ENCODE measurements at places on chromosomes 1 and 21.

DNA sequence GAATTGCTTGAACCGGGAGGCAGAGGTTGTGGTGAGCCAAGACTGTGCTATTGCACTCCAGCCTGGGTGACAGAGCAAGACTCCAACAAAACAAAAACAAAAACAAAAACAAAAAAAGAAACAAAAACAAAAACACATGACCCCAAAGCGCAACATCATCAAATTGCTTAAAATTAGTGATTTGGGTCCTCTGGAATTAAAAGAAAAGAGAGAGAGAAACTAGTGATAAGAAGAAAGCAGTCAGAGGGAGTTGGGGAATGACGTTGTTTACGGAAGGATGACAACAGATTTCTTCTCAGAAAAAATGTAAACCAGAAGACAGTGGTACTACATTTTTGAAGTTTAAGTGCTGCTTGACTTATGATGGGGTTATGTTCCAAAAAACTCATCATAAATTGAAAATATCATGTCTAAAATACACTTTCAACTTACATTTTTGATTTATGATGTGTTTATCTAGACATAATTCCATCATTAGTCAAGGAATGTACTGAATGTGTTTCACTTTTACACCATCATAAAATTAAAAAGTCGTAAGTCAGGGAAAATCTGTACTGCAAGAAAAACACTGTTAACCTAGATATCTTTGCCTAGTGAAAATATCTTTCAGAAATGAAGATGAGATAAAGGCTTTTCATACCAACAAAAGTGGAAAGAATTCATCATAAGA is 88.0 kb downstream of the MT1HL1 start:
- no peak for DNase-seq

DNA sequence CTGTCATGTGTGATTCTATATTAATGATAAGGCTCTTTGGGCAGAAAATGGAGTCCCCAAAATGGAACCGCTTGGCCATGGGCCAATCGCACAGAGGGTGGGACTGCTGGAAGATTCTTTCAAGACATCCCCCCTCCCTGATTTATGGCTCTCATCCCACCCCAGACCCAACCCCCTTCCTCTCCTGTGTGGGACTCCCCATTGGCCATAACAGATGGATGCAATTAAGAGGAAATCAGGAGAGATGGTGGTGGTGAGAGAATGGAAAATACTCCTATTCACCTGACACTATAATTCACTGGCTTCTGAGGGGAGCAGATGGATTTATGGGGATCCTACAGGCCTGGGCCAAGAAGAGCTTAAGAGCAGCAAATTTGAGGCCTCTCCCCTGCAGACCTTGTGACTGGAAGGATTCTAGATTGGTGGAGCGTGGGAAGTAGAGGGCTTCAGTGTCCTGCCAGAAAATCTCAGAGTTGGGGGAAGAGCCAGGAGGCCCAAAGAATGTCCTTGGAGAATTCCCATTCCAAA is 1.7 kb downstream of the IGFN1 start:
- no peak for DNase-seq

DNA sequence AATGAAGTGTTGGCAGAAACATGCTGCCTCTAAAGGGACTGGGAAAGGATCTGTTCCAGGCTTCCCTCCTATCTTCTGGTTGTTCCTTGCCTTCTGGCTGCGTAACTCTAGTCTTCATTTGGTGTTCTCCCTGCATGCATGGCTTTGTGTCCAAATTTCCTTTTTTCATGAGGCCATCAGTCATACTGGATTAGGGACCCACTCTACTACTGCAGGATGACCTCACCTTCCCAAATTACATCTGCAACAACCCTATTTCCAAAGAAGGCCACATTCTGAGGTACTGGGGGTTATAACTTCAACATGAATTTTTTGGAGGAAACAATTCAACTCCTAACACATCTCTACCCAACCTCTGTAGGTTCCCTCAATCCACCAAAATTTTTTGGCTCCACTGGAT is 26.3 kb downstream of the MR1 start:
- no peak for DNase-seq

DNA sequence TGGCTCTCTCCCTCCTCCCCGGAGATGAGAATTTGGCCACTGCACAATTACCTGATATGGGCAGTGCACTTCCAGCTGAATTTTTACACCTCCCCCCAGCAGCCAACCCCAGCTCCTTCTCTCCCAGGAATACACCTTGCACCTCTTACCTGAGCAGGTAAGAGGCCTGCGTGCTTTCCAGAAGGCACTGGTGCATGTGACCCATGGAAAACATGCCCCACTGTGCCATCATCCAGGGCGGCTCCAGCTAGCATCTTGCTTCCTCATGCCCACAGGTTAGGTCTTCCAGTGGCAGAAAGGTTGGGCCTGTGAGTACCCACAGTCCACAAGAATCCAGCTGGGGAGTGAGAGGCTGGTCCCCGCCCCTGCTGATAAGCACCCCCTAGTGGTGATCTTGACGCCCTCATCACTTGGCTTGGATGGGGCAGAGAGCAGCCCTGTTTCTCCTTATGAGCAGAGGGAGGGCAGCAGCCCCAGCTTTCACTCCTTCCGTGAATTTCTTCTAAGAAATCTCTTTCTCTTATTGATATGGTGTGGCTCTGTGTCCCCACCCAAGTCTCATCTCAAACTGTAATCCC is 57.8 kb downstream of the EDARADD start:
- peak; percentile 36 for DNase-seq

DNA sequence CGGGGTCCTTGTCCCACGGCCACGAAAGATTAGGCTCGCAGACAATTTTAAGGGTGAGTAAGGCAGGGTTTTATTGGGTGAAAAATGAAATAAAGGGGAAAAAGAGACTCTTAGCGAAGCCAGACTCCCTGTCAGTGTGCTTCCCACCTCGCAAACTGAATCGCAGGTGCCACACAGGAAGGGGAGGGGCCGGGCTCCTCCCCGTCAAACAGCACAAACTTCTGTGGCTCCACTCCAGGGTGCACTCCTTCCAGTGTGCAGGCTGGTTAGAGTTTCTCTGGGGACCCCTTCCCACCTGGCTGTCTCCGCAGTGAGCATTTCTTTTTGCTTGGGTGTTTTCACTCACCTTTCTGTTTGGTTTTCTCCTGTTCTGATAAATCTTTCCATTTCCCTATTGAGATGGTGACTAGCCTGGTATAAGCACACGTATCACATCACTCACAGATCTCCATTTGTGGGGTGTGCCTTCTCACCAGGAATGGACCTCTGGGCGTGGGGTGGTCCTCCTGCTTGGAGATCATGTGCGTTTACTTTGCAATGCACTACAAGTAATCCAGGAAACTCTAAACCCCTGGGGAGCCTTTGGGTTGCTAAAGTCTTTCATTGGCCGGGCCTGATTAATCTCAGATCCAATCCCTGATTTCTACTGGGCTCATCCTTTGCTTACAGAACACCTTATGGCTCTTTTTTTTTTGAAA is 37.6 kb upstream of the GALNT2 start:
- DNase-seq: no peak

DNA sequence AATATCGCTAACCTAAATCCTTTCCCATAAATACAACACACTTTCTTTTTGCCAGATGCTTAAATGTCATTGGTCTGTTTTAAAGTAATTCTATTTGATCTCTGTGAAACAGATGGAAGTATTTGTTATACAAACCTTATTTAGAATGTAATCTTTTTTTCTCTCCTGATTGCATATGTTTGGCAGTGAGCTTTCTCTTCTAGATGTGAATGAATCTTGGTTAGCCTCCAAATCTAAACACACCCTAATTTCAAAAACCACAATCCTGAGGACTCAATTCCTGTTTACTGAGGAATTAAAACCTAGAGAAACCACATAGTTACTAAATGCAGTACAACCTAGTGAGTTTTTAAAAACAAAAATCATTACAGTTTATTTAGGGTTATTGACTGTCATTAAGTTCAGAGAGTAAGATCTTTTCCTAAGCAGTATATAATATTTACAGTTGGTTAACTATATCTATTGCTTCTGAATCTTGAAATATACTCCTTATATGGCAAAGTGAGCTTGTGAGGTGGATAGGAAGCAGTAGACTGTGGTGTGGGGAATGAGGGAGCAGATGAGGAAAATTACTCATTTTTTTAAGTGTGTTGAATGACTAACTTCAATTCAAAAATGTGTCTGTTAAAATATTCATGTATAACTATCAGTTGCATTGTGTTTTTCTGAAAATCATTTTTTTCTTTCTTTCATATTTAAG is 218.7 kb downstream of the FMN2 start:
- DNase-seq: no peak

DNA sequence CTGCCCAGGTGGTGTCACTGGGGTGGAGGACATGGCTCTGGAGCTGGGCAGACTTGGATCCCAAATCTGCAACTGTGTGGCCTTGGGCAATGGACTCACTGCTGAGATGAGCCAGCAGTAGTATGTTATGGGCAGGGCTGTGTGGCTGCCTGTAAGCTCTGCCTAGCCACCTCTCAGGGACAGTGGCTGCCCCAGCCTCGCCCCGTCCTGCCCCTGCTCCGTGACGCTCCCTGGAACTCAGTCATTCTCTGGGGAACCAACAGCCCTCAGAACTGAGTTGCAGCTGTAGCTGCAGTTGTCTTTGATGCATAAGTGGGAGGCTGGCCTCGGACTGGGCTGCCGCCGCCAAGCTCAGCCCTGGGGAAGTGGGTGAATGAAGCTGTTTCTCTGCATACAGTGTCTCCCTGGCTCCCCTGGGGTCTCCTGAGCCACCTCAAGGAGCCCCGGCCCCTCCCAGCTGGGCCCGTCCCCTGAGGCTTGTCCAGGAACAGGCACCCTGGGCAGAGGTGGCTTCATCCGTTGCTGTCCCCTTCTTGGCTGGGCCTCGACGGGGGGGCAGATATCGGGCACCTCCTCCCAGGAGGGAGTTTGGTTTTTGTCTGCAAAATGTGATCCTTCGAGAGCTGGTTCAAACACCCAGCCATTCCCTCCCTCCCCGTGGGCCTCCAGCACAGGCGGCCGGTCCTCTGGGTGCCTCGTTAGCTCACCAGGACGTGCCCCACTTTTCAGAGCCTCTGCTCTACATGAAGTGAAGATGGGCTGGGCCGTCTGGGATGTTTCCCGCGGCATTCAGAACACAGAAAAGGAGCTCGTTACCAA is 26.2 kb upstream of the PLCH2 start:
- DNase-seq: no peak

- no peak for DNase-seq
These were observed 38.8 kb downstream of the DNASE2B start for GRCh38 chr1:84436876-84437655.

DNA sequence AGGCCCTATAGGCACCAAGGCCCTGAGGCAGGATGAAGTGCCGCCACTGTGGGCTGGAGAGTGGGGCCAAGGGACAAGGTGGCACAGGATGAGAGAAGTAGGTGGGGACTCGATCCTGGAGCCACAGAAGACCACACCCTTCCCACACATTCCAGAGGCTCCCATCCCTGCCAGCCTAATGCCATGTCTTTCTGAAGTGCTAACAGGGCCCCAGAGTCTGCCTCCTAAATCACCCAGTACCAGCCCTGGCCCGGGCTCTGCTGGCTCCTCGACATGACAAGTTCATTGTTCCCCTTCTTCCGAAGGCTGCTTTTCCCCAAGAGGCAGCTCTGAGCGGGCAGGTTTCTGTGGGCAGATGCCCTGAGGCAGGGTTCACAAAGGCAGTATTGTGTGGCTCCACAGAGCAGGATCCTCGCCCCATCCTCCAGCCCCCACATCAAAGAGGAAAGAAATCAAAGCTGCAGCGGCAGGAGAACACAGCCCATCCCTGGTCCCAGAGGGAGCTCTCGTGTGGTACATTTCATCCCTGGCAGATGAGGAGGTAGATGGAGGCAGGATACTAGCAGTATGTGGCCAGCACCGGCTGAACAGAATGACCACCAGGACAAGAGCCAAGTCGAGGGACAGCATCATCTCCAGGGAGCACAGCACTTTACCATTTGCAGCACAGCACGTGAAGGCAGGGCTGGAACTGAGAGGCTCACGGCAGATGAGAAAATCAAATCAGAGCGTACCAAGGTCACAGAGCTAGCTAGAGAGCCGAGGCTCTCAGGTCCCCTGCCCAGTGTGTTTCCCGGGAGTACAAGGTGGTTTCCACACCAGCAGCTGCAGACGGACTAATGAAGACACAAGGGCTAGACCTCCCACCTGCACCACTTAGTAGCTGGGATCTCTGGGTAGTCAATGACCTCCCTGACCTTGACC is 64.8 kb downstream of the SYF2 start:
- DNase-seq: no peak

- DNase-seq: no peak
These were observed 218.5 kb downstream of the SDCCAG8 start for GRCh38 chr1:243474136-243474881.

DNA sequence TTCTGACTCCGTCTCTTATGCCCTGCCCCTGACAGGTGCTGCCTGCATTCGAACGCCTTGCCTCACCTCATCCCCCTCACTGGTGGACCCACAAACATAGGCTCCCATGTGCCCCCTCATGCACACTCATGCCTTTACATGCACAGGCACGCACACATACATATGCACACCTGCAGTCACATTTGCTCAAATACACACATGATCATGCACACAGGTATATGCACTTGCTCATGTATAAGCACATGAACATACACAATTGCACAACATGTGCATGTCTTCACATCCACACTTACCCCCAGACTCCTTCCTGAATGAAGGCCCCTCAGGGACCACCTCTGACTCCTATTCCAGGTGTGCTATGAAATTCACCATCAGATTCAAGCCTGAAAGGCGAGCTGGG is 506.9 kb downstream of the PTPRU start:
- no peak for DNase-seq

DNA sequence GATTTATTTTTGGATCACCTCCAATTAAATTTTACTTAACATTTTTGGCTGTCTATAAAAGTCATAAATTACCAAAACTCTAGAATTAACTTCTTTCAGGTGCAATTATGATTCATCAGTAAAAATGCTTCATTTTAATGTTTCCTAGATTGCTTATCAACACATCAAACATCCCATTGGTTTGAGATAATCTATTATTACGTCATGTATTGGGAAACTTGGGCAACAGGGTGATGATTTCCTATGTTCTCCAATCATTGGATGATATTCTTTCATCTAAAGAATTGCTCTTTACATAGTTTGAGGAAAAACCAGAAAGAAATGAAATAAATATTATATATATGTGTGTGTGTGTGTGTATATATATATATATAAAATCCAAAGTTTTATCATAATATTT is 76.8 kb upstream of the KCNJ6 start:
- DNase-seq: no peak

DNA sequence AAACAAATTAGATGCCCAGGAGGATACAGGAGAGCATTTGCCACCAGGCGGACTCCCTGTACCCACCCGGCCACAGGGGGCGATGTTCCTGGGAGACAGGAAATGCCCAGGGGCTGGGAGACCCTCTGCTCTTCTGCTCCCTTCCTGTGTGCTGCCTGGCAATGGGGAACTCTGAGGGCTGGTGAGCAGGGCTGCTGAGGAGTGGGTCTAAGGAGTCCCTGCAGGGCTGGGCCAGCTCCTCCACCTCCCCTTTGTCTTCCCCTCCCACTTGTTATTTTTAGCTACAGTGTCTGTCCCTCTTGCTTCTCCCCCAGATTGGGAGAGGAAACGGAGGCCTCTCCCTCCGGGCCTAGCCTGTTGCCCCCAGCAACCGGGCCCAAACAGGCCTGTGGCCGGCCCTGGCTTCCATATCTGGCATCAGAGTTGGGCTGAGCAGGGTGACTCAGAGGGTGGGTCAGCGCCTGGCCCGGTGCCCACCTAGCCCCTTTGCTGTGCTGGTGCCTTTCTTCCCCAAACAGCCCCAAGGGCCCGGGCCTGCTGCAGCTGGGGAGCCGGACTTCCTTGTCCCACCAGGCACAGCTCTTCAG is 11.6 kb downstream of the LMNA start:
- peak; percentile 68 for DNase-seq

GRCh38 chr1:62800825-62801306 is 16.9 kb downstream of the ATG4C start:
- no peak for DNase-seq
